ENCODE measurements at places on chromosomes 4 and X.

DNA sequence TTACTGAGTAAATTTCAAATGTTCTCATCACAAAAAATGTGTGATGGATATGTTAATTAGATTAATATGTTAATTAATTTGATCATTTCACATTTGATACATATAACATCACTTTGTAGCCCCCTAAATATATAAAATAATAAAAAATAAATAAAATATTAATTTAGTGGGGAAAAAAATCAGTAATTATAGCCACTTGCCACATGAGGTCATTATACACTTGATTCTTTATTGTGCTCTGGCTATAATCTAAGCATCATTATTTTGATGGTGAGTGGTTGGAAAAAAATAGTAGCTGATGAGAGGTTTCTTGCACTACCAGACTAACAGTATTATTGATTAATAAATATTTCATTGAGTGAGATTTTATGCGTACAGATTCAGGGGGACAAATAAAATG lies 57.4 kb downstream of the DCK start:
- DNase-seq: no peak

DNA sequence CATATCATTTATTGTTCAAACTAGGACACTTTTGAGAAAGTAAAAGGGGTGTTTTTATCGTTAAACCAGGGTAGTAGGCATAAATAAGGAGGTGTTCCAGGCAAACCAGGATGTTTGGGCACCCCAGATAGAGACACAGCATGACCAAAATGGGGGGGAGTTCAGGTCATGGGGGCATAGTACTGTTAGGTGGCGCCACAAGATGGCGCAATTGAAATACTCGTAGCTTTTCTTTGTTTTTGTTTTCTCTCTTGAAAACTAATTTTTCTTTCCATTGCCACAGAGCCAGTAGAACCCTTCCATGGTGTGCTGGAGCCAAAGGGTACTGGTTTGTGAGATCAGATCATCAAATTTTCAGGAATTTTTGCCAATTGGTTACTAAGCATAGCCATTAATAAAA lies 283.4 kb downstream of the BCOR start:
- no peak for DNase-seq

GRCh38 chr4:16119981-16120380 lies 36.2 kb upstream of the PROM1 start:
- no peak for DNase-seq

- DNase-seq: peak; percentile 65
Observed at GRCh38 chrX:40174001-40174853, 76.5 kb upstream of the BCOR start.

DNA sequence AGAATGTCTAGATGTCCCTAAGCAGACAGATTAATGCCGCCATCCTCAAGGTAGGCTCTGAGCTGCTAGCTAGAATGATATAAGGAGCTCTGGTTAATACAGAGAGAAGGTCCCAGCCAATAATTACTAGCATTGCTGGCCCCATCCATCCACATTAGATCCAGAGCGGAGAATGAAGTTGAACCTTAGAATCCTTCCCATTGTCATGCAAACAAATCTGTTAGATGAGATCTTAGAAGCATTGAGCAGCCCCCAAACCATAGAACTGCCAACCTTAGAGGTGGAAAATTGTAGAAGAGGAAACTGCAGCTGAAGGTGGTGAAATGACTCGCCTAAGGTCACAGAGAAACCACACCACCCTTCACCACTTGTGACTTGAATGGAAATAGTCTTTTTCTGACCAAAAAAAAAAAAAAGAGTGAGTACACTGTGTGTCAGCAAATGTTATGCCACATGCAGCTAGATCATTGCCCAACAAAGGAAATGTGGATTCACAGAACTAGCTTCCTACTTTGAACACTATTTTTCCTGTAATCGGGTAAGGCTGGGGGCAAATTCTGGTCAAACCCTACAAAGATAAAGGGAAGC lies 162.1 kb downstream of the SMIM20 start:
- no peak for DNase-seq

- no peak for DNase-seq
Observed at GRCh38 chrX:22276781-22277180, 4.1 kb downstream of the CBLL2 start.

GRCh38 chr4:140070366-140070765 lies 83.6 kb downstream of the MAML3 start:
- DNase-seq: no peak

DNA sequence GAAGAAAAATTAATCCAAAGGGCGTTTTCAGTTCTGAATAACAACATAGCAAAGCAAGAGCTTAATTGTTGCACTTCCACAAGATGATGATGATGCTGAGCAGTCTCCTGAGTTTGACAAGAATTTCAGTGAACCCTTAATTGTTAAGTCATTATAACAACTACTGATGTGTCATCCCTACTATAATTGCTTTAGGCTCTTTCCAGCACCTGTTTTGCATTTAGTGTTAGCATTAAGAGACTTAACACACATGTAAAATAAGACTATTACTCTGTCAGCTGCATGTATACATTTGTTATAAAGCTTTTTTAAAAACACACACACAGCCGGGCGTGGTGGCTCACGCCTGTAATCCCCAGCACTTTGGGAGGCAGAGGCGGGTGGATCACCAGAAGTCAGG lies 37.9 kb upstream of the GALNT7 start:
- no peak for DNase-seq

- DNase-seq: no peak
Observed at GRCh38 chrX:24229400-24229879, 79.9 kb downstream of the ZFX start.

DNA sequence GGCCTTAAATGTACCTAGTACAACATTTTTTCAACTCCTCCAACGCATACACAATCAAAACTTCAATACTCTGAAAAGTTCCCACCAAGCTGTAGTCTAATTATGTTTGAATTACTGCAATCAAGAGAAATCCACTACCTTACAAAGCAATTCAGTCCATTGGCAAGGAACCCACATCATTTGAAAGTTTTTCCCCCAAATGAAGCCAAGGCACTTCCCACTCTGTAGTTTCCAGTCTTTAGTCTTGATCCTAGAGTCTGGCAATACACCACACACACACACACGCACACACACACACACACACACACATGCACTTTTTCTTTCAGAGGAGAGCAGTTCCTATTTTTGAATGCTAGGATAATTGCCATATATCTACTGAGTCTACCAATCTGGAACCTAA lies 79.6 kb downstream of the ANTXR2 start:
- no peak for DNase-seq

- no peak for DNase-seq
Observed at GRCh38 chrX:42686706-42687105, 91.3 kb downstream of the PPP1R2C start.

DNA sequence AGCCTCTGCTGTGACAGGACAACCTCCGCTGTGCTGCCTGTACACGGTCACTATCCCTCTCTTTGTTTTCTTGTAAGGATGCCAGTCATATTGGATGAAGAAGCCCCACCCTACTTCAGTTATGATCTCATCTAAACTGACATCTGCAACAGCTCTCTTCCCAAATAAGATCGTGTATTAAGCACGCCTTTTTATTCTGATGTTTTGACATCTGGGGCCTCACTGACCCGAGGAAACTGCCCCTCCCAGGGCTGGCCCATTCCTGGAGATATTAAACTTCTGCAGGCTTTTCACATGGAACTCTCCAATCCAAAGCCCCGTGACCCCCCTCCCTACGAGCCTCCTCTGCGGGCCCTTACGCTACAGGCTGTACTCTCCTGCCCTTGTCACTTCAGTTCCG lies 232.0 kb downstream of the ARHGAP10 start:
- no peak for DNase-seq

- DNase-seq: no peak
Observed at GRCh38 chr4:74095482-74095881, 3.5 kb downstream of the CXCL2 start.

GRCh38 chr4:13159041-13159620 lies 325.0 kb downstream of the RAB28 start:
- no peak for DNase-seq
